Activated CD4-positive, alpha-beta T cell treated with anti-CD3 and anti-CD28 coated beads, Interleukin-2, Interleukin-4, amounts not matched to agents 100 ng/mL and 50 ng/mL, durations not matched to agents 16 hours and 8 hours (primary cell): ENCODE measurements at places on chromosomes 4 and X.

DNA sequence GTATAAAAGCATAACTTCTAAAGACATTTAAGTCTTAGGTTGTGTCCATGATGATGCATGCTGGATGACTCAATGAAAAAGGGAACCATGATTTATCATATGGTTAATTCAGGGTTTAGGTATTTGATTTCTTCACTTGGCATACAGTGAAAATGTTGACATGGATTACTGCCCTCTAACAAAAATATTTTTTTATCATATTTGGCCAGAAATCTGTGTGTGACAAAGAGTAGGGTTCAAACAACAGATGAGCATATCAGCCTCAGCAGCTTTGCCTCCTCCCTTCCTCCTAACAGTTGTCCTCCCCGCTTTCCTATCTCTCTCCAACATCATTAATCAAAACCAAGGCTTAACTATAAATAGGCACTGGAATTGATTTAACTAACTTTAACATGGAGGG, 46.3 kb downstream of the ARHGAP6 start:
- DNase-seq, result no peak

GRCh38 chrX:117835034-117835433, 281.6 kb downstream of the KLHL13 start:
- DNase-seq, result no peak

- no peak for DNase-seq
Measured at GRCh38 chr4:29213020-29213419, 1507.1 kb upstream of the PCDH7 start.

GRCh38 chr4:25223802-25224375, 9.9 kb upstream of the PI4K2B start:
- no peak for DNase-seq

GRCh38 chrX:112851161-112851779, 10.6 kb upstream of the AMOT start:
- DNase-seq, result peak; percentile 38

DNA sequence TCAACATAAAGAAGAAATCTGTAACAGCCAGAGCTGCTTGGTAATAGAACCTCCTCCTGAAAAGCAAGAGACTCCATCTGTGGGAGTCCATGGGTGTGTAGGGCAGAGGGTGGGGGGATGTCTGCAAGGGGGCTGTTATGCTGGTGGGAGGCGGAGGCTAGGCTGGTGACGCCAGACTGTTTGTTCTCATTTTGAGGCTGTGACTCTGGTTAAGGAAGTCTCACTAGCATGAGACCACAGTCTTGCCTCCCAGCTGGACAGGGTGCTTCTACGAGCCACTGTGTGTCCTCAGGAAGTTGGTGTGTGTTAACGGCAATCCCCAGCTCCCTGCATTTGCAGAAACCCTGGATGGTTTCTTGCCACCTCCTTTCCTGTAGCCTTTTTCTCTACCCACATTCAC, 79.8 kb downstream of the NSUN7 start:
- DNase-seq, result no peak

- DNase-seq, result peak; percentile 78
Measured at GRCh38 chrX:124232523-124233201, 99.8 kb upstream of the TEX13D start.

DNA sequence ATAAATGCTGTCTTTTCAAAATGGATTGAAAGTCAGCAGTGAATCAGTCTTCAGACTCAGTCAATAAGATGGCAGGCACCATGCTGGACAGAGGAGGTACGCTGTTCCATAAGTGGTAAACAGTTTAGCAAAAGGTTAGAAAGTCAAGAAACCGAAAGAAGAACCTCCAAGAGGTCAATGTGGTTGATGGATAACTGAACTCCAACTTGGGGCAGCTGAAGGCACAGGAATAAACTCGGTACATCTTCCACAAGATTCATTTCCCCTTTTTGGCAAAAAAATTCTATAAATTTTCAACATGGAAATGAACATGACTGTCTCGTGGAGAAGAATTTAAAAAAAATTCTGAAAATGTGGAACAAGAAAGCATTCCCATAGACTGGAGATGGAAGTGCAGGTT, 18.4 kb upstream of the SEL1L3 start:
- no peak for DNase-seq

DNA sequence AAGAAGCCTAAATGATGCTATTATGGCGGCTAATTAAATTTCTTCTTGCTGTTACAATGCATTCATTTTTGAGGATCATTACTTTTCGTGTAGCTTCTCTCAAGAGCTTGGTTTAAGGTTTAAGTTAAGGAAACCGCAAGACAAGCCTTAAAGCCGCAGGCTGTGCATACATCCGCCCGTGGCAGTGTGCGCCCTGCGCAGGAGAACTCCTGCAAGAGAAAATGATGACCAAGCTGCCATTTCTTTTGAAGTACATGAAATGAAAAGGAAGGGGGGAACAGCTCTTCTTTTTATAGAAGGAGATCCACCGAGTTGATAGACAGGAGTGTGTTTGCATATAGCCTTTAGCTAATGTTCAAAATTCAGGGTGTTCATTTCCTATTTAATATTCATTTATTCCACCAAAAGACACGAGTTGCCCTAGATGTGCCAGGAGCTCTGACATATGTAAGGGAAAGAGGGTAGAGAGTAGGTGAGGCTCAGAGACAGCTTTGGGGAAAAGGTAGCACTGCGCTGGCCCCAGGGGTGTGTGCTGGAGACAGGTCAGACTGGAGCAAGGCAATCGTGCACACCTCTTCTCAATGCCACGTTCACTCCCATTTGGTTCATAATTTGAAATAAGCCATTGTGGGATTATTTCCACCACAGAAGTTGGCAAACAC, 112.1 kb upstream of the LDB2 start:
- DNase-seq, result no peak

- DNase-seq, result no peak
Measured at GRCh38 chr4:26319949-26320537, 771 bp upstream of the RBPJ start.

DNA sequence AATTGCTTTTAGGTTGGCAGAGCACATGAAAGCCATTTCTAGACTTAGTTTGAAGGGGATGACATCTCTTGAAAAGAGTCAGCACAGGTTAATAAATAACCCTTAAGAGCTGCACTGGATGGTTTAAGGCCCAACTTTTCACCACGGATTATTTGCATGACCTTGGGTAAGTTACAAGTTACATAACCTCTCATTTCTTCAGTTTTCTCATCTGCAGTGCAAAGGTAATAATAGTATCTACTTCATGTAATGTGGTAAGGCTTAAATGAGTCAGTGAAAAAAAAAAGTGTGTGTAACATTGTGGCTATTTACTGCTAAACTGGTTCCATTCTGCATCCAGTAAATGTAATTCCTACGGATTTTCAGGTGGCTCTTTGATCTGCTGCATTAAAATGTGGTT, 715.8 kb downstream of the CCSER1 start:
- DNase-seq, result no peak

DNA sequence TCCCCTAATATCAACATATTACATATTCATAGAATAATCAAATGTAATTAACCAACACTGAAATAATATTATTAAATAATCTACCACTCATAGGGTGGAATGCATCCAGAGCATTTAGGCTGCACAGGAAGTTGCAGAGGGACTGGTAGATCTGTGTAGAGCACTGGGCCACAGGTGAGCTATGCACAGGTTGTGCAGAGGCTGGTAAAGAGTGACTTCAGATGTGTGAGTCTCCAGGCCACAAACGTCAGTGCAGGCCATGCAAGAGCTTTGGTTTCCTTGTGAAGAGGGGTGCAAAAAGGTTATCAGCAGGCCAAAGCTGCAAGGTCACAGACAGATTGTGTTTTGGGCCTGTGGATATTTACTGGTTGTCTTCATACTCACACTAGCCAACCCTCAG, 25.5 kb upstream of the MANBA start:
- DNase-seq, result no peak

DNA sequence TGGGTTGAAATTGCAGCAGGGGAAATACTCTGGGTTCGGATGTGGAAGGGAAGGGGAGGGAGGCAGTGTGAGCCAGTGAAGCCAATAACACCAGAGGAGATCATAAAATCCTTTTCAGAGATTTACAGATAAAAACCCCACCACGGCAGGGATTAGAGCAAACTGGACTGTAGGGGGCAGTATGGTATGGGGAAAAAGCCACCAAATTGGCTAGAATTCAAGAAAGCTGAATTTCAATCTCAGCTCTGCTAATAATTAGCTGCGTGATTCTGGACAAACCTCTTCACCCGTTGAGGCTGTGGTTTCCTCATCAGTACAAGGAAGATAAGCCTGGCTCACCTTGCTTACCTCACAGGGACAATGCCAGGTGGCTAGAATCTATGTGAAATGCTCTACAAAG, 108.1 kb downstream of the ATG4A start:
- DNase-seq, result peak; percentile 12

DNA sequence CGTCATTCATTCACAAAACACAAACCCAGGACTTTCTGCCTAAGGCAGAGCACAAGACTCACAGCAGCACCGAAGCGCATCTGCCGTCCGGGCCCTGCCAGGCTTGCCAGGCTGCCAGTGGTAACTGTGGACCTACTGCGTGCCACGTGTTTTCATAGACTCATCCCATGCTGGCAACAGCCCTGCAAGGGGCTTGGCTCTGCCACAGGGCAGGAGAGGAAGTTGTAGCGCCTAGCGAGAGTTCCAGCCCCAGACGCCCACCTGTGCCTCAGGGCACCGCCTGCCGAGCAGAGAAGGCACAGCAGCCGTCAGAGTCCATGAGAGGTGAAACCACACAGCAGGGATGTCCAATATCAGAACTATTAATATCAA, 18.9 kb upstream of the MRFAP1 start:
- no peak for DNase-seq

GRCh38 chrX:40960041-40960440, 125.2 kb upstream of the USP9X start:
- no peak for DNase-seq

DNA sequence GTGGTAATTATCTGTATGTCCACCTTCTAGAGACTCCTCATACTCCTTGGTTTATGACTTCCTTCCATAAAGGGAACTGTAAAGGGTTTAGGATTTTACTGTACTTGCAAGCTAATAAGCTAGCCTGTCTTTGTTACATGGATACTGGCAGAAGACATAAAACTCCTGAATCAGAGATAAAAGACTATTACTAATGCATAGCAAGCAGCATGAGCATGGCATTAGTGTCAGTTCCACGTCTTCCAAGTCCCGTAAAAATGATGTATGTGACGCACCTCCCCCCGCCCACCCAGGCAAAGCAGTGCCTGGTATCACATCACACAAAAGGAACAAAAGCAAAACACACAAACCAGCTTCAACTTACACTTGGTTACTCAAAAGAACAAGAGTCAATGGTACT, 71.0 kb downstream of the SLC10A6 start:
- no peak for DNase-seq

DNA sequence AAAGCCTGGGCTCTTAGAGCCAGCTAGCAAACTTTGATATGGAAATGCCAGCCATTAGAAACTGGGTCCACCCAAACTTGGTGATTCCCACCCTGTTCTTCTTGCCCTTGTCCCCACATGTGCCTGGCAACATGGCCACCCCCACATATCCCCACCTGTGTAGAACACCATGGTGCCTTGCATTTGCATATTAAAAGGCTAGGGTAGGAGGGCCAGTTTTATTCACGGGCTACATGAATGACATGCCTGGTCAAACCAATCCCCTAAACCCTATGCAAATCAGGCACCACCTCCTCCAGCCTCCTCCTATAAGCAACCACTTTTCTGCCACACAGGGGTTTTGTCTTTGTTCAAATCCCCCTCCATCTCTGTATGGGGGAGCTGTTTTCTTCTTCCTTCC, 104.9 kb downstream of the CLNK start:
- no peak for DNase-seq

DNA sequence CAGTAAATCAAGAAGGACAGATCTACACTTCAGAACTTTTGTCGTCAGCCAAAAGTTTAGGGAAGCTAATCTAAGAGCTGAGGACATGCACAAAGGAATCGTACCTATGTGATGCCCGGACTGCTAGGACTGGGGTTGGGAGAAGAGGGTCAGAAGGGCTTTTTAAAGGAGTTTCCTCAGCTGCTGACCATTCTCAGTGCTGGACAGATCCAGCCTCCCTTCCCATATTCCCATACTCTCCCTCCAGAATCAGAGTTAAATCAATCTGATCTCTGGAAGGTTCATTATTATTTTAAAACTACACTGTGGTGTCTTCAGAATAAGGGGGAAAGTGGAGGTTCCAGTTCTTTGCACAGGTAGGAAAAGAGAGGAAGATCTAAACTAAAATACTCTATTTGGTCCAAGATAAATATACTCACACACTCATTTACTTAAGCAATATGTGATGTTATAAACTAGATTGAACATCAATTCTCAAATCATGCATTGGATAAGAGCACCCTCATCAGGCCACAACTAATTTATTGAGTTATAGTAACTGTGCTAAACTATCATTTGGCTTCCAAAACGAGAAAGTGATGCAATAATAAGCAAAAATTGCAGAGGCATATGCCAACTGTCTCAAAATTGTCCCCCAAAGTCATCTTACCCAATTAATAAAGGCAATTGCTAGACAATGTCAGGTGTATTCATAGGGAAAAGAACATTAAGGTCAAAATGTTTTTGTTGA, 124.7 kb downstream of the HNRNPD start:
- no peak for DNase-seq

- no peak for DNase-seq
Measured at GRCh38 chr4:76623217-76624045, 188.4 kb downstream of the SHROOM3 start.

DNA sequence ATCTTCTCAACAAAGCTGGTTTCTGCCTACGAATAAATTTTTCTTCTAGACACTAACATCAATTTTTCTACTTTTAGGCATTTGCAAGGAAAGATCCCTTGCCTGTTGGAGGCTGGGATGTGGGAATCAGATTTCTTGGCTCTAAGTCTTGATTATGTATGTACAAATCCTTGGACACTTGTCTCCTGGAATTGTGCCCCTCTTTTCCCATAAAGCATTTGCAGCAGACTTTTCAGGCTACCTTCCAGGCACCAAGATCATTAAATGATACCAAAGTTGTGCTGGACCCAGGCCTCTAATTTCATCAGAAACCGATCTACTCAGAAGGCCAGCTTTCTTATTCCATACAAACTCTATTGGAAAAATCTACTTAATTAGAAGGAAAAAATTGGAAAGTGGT, 339.5 kb upstream of the DIPK2B start:
- DNase-seq, result no peak

DNA sequence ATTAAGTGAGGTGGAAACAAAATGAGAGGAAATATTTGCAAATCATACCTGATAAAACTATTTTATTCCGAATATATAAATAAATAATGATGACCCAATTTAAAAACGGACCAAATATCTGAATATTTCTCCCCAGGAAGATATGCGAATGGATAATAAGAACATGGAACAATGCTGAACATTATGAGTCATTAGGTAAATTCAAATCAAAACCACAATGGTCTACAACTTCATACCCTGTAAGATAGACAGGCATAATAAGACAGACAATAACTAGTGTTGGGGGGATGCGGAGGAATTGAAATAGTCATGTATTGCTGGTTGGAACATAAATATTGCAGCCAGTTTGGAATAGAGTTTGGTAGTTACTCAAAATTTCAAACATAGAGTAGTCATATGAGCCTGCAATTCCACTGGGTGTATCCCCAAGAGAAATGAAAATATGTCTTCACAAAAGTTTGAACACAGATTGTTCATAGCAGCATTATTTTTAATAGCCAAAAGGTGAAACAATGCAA, 47.6 kb upstream of the DRP2 start:
- DNase-seq, result no peak
